ENCODE measurements at places on chromosomes 4 and X.
A peak's percentile ranks its signal among the peaks of the same experiment; 100 is the strongest.

- no peak for DNase-seq
Measured at GRCh38 chr4:56940971-56941370, 33.3 kb downstream of the REST start.

GRCh38 chrX:19630228-19630627 lies 114.9 kb upstream of the MAP3K15 start:
- no peak for DNase-seq

DNA sequence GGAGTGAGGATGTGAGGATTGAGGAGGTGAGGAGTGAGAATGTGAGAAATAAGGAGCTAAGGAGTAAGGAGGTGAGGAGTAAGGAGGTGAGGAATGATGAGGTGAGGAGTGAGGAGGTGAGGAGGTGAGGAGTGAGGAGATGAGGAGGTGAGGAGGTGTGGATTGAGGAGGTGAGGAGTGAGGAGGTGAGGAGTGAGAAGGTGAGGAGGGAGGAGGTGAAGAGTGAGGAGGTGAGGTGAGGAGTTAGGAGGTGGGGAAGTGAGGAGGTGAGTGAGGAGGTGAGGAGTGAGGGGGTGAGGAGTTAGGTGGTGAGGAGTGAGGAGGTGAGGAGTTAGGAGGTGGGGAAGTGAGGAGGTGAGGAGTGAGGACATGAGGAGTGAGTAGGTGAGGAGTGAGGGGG lies 74.8 kb upstream of the MXD4 start:
- no peak for DNase-seq

GRCh38 chr4:23202712-23203247 lies 510.0 kb downstream of the GBA3 start:
- no peak for DNase-seq

GRCh38 chrX:110135618-110136017 lies 132.7 kb downstream of the TMEM164 start:
- DNase-seq, result no peak

DNA sequence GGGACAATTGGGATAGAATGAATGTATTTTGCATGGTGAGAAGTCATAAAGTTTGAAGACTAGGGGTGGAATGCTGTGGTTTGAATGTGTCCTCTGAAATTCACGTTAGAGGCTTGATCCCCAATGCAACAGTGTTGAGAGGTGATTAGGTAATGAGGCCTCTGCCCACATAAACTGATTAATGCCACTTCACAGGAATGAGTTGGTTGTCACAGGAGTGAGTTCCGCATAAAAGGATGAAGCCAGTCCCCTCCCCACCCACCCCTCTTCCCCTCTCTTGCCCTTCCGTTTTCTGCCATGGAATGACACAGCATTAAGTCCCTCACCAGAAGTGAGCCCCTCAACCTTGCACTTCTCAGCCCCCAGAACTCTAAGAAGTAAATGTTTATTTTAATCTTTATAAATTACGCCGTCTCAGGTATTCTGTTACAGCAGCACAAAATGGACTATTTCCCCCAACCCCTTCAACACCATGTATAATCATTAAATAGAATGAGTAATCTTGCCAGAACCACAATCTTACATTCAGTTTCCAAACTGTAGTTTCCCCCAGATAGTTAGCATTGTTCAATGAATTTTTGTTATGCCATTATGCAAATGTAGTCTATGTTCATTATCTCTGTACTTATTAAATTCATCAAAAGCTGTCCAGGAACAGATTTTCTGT lies 5.5 kb upstream of the MMAA start:
- no peak for DNase-seq

- DNase-seq, result peak; percentile 2
Measured at GRCh38 chrX:118116713-118117550, at the start of gene KLHL13. Gene KLHL13, minus strand, starts transcription at chrX:118116810. Its CDS starts 88,337 bp downstream, at chrX:118028473.

DNA sequence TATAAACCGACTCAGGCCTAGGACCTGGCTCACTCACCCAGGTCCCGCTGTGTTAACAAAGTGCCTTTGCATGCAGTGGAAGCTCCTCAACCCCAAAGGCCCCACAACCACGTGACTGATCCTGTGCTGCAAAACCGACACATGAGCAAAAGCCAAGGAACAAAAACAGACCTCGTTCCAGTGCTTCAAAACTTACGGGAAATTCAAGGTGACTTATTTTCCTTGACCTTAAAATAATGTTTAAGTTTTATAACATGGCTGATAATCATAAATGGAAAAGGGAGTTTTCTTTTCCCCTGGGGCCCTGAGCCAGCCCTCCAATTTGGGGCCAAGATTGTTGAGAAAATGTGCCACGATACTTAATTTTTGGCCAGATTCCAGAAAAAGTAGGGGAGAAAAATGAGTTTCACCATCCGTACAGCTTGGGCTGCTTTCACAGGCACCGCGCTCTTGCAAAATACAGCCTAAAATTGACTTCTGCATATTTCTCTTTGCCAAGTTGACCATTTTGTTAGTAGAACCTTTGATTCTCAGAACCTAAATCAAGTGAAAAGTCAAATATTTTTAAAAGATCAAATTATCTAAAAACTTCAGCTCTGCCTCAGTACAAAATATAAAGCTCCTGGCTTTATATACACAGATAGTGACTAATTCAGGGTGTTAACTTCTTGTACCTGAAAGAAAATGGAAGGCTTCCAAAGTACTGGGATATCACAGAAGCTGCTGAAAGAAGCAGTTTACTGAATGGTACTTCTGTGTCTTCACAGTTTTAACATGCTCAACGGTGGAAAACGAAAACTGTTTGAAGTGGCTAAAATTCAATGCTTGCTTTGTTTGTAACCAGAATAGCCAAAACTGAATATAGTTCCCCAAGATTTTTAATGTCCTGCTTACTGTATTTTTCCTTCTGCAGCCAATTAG lies 93.8 kb downstream of the APBB2 start:
- no peak for DNase-seq

DNA sequence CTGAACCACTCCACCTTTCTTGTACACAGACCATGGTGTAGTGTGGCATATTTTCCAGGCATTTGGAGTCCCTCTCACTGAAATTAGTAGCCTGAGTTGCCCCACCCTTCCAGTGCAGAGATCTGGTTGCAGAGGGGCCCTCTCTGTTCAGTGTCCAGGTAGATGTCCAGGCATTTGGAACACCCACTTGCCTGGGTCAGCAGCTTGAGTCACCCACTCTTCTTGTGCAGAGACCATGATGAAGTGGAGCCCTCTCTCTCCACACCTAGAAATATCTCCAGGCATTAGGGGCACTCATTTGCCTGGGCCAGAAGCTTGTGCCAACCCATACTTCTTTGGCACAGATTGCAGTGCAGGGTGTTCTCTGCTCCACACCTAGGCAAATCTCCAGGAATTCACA lies 2733.3 kb downstream of the PCDH7 start:
- DNase-seq, result no peak

- DNase-seq, result no peak
Measured at GRCh38 chr4:72319601-72320021, 249.4 kb downstream of the ADAMTS3 start.
